ENCODE measurements at places on chromosomes 3 and 15.

- no peak for DNase-seq
Observed at GRCh38 chr15:98904544-98904943, 103.0 kb downstream of the PGPEP1L start.

GRCh38 chr3:125003859-125004595 lies 51.8 kb downstream of the HEG1 start:
- DNase-seq: no peak

DNA sequence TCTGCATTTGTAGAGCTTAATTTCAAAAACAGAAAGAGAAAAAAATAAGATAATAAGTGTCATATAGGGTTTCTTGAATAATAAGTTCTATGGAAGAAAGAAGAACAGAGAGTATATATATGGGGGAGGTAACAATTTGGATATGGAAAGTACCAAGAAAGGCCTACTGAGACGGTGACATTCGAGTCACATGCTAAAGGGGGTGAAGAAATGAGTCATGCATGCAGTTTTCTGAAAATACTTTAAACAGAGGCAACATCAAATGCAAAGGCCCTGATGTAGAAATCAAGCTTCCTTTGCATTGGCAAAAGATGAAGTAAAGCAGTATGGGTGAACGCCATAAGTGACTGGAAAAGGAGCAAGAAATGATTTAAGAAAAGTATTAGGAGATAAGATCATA lies 371.6 kb upstream of the ZNF385D start:
- DNase-seq: no peak

GRCh38 chr3:14522768-14523167 lies 17.4 kb downstream of the GRIP2 start:
- no peak for DNase-seq

DNA sequence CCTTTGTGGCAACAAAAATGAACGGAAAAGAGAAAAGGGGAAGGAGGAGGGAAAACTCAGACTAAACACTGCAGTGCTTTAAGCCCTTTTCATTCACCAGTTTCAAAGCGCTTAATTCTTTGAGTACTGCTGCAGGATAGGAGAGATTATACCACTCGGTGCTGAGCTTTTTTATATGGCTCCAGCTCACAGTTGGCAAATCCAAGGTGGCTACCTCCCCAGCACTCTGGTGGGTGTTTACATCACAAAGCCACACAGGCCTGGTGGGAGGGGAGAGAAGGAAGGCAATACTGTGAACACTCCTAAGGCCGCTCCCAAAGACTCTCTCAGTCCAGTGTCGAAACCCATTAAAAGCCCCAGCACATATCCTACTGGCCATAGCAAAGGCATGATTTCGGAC lies 191.4 kb downstream of the STT3B start:
- no peak for DNase-seq

- DNase-seq: no peak
Observed at GRCh38 chr3:126129398-126129891, 45.5 kb upstream of the SLC41A3 start.

- no peak for DNase-seq
Observed at GRCh38 chr15:52419494-52419893, 109.2 kb downstream of the MYO5A start.

DNA sequence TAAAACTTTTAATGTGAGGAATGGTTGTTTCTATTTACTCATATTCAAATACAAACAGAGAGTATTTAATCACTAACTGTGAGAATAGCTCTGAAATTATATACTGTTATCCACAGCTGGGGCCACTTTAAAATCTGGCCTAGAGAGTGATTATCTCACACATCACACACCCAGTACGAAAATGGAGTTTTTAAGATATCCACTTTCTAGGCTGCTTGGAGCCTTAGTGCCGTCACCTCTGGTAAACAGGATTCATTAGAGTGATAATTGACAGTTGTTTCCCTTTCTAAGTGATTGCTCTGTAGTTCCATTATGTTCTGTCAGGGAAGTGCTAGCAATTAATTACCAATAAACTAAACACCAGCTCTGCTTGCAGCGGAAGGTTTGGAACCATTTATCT lies 942.4 kb downstream of the FHIT start:
- DNase-seq: no peak
